ENCODE measurements at places on chromosomes 3 and 15.

- no peak for DNase-seq
These were observed 14.0 kb upstream of the RASGRP1 start for GRCh38 chr15:38578626-38579025.

DNA sequence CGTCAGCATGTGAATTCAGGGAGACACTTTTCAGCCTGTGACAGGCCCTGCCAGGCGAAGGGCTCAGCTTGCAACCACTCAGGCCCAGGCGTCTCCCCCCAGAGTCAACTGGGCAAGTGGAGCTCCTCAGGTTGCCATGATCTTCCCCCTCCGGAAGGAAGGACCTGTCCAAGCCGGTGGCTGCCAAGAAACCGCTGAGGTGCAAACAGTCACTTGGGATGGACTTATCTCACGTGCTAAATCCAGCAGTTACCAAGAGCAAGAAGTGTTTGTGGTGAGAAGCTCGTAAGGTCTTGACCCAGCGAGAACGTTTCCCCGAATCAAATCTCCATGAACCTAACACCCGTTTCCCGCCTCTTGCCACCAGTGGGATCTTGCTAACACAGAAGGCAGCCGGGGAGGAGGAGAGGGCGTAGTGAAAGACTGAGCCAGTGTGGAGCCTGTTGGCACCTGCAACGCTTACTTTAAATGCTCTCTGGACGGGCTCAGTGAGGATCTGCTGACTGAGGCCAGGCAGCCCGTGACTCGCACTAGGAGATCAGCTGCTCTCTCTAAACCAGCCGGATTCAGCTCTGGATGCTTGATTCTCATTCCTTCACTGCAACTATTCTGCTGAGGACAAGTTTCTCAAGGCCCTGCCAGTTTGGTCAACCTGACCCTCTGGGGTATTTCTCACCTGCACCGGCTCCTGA, 39.0 kb downstream of the IQSEC1 start:
- DNase-seq, result no peak

DNA sequence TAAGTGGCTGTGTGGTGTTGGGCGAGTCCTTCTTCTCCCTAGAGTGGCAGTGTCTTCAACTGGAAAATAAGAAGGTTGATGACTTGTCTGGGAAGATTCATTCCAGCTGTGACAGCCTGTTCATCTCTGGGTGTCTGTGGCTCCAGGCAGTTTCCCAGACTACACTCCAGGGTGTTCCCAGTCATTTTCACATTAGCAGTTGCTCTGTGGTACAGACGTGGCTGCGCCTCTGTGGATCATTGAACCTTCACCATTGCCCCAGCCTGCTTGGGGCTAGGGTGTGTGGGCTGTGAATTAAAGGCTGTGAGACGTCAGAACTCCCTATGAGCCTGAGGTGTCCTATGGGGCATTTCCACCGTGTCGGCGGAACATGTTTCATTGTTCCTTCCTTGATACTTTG, 239.6 kb upstream of the NR2E3 start:
- no peak for DNase-seq

DNA sequence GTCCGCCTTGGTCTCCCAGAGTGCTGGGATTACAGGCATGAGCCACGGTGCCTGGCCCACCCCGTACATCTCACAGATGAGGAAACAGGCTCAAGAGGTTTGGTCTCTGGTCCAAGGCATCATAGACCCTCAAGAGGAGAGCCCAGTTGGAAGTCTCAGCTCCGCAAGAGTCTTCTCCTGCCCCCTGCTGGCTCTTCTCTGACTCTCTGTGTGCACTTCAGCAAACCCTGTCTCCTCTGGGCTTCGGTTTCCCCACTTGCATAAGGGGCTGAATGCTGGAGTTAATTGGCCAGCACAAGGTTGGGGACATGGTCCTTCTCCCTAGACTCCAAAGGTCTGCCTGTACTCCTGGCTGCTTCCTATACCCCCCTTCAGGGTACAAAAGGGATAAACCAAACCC, 3.9 kb downstream of the MST1R start:
- DNase-seq, result peak; percentile 72

DNA sequence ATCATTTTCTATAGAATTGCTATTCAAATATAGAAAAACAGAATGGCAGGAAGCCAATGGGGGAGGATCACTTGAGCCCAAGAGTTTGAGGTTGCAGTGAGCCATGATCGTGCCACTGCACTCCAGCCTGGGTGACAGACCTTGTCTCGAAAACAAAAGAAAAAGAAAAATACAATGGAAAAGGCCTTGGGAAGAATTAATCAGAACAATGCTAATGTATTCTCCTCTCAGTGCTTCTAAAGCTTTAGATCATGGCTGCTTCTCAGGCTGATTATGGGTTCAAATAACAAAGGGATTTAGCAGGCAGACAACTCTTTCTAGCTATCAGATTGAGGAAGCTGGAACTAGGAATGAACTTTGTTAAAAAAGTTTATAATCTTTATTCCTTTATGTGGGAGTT, 115.8 kb downstream of the PDCD6IP start:
- no peak for DNase-seq

DNA sequence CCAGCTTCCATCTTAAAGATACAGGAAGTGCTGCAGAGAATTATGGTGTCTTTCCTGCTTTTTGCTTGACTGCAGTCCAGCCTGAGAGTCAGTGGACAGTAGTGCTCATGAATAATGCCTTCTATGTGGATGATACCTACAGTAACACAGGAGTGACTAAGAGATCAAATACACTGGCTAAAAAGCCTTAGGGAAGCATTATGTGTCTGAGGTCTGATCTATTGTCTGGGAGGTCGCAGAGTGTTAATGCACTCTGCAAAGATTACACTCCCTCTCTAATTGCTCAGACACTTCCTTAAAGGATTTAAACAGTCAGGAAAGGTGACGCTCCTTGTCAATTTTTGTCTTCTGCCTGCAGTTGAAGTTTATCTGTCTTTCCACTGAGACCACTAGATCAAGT, 183.6 kb downstream of the MCTP2 start:
- no peak for DNase-seq

GRCh38 chr15:72230197-72231065, 559 bp downstream of the PKM start:
- peak; percentile 88 for DNase-seq

- DNase-seq, result no peak
These were observed 41.4 kb downstream of the EOMES start for GRCh38 chr3:27680517-27681246.

DNA sequence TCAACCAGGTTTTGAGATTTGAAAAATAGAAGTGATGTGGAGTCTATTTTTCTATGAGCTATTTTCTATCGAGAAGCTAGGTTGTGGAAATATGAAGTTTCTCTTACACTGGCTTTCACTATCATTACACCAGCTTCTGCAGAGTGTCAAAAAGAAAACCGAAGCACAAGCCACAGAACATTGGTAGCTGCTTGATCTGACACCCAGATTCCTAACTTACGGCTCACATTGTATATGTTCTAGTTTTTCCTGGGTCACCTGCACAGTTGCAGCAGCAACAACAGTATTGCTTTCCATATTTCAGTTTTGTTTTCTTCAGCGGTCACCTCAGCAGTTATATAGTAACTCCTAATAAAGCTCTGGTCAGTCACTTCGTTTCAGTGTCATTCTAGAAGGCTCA, 790.1 kb downstream of the PLOD2 start:
- no peak for DNase-seq

- DNase-seq, result peak; percentile 32
These were observed 148.0 kb downstream of the TP63 start for GRCh38 chr3:189779166-189779565.

- DNase-seq, result no peak
These were observed 34.7 kb downstream of the NUSAP1 start for GRCh38 chr15:41367418-41367817.

DNA sequence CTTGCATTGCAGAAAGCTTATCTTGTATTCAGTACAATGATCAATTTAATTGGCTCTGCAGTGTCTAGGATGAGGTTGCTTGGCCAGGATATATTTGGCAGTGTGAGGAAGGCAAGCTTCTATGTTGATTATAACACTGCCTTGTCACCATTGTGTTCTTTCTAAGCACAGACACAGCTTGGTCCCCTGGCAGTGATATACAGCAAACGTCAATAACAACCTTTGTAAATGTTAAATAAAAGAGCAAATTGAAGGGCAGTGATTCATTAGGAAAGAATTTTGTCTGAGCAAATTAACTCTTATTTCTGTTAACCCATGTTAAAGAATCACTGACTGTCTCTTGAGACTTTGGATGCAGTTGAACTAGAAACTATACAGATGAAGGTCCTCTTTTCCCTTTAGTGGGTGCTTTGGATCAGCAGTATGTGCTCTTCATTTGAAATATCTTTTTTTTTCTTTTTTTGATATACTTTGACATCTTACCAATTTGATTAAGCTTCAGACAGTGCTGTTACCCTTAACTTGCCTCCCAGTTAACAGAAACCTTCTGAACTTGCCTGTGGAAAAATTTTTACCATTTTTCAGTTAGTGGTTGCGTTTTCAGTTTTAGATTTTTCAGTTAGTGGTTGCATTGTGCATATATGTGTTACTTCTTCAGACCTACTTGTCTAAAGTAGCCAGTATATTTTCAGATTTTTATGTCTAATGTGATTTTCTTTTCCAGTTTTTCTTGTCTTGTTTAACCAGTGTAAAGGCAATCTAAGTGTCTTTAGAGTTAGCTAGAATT, 199.8 kb downstream of the TCF12 start:
- no peak for DNase-seq

DNA sequence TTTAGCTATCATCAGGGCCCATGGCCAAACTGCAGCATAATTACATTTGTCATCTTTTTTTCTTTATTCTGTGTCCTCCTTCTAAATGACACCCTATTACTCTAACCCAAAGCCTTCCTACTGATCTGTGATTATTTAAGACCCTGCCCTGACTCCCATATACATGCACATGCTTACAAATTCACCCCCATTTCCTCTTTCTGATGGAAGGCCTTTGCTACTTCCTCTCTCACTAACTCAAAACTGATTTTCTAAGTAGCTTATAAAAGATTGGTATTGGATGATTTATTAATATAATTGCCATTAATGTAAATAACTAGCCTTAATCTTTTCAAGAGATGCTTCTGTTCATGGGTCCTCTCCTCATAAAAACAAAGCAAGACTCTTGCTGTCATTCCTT, 179.2 kb downstream of the EDEM1 start:
- no peak for DNase-seq

DNA sequence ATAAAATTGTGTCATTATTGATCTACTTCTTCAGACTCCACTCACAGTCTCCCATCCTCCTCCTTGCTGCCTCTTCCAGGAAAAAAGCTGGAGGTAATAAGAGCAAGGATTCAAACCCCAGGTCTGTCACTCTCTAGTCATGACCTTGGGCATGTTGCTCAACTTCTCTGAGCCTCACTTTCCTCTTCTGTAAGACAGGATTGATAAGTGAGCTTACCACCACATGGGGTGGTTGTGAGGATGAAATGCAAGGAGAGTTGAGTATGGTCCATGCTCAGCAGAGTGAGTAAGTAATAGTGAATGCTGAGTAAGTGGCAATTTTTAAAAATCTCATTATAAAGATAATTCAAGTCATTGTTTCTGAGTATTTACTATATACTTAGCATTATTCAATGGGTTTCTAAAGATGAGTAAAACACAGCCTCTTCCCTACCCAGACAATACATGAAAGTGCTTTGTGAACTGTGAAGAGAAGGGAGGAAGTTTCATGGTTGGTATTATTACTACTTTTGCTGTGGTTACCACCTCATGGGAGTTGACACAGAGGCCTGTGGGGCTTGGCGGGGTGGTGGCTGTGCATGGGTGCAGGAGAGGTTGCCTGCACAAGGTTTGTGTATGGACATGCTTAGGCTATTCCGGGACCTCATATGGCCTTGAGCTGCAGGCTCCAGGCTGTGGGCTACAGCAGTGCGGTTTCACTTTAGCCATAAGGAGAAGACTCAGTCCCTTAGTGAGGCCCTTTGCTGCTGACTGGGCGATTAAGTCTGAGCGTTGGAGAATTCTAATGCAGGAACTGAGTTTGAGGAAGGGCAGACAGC, 30.0 kb downstream of the SLC6A11 start:
- DNase-seq, result no peak

GRCh38 chr15:72237853-72238224, 6.8 kb upstream of the PKM start:
- DNase-seq, result peak; percentile 18

GRCh38 chr3:122948408-122948807, 79.2 kb downstream of the SEMA5B start:
- peak; percentile 27 for DNase-seq

DNA sequence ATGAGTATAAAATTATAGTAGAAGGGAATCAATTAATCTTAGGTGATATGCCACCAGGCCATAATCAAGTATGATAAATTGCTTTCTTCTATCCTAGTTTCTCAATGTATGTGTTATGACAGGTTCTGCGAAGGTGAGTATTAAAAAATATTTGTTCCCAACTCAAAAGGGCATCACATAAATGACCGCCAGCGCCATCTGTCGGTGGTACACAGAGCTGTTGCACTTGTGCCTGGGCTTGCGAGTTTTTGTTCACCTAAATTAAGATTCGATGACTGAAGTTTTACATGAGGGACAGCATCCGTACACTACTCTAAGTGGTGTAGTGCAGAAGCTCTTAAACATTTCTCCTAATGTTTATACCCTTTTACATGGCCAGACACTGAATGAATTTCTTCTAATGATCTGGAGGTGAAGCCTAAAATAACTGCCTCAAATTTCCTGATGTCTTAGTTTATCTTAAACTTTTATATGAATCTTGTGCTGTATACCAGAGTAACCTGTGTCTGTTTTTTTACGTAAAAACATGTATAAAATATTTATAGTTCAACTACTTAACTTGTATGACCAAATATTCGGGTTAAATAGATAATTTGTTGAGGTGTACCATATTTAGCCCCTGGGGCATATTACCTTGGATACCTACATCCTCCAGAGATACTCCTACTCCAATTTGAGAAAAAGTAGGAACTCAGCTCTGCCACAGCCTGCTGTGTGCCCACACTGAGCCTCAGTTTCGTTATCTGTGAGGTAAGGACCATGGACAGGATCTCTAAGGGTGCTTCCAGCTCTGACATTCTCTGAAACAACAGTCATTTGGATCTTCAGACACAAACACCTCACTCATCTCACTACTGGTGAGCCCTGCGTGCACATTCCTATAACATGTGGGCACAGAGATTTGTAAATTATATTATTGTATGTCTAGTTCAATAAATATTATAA, 365.6 kb downstream of the MAGI1 start:
- peak; percentile 70 for DNase-seq

- no peak for DNase-seq
These were observed 2.7 kb downstream of the KIF15 start for GRCh38 chr3:44764248-44764647.

DNA sequence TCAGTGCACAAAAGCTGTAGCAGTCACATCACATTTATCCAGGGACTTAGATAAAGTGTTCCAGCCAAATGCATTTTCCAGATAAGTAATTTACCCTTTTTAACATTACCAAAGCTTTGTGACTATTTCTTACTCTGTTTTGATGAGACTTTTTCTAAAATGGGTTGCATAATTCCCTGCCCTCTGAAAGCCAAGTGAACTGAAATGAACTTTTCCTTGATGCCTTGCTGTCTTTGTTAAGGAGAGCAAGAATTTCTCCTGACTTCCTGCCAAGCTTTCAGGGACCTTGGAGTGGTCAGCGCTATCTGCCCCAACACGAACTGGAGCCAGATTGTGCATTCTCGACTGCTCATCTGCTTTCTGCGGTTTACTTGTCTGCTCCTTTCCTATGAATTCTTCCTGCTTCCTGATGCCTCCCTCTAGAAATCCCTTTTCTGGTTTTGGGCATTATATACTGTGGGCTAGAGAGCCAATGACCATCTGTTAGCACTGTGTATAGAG, 34.8 kb downstream of the EIF4E3 start:
- DNase-seq, result no peak
